ENCODE measurements at places on chromosomes 13 and 19.

DNA sequence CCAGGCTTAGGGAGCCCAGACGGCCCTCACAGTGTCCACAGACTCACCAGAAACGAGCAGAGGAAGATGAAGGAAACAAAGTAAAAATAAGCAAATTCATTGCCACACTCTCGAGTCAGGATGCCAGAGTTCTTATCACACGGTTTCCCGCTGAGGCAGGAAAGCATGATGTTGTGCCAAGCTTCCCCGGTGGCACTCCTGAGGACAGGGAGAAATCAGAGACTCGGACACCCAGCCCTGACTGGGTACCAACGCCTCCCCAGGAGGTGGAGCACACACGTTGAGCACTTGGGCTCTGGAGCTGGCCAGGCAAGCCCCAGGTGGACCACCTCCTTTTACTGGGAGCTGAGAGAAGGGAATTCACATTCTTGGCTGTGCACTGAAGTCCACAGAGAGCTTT lies 81.5 kb downstream of the IER2 start:
- ATAC-seq, result no peak

DNA sequence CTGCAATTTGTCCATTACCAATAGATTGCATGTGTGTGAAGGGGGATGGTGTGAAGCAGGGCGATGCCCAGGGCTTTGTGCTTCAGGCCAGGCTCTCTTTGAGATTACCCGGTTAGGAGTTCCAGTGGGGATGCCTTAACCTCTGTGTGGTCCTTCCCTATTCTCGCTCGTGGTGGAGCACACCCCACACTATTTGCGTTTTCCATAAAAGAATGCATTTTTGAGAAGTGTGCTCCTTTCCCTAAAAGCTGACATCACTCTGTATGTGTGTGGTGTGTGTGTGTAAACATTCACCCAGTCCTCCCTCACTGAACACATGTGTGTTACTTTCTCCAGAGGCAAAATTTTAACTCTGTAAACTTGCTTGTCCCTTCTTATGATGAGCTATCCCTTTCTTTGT lies 308.3 kb downstream of the SLC7A1 start:
- ATAC-seq, result no peak

- ATAC-seq, result no peak
Observed at GRCh38 chr13:26837997-26838396, 77.4 kb upstream of the GPR12 start.

DNA sequence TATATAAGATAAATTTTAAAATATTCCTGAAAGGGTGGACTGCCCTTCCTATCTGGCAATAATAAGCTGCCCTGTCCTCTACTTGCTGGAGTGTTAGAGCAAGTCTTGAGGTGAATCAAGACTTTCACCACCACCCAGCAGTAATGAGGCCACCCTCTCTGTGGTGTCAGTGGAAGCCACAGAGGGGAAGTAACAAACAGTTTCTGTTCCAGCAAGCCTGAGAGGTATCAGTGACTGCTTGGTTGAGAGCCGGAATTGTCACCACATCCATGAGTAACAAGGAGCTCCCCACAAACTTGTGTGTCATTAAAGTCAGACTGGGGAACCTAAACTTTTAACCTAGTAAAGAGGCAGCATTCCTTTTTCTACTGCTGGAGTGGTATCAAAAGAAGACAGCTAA lies 532.7 kb upstream of the SPRY2 start:
- peak; percentile 85 for ATAC-seq

DNA sequence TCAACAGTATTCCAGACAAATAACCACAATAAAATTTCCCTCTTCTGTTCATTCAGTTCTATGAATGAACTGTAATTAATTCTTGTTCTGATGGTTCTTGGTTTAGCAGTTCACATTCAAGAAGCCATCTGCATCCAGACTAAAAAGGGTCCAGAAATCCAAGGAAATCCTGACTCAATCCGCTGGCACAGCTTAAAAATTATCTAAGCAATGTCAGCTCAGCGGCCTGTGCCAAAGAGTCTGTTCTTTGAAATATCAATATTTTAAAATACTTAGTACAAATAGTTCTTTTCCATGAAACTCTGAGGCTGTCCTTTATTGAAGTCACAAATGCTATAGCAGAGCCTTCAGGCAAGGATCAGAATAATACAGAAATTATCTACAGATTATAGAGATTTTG lies 57.2 kb downstream of the DHRS12 start:
- ATAC-seq, result no peak

DNA sequence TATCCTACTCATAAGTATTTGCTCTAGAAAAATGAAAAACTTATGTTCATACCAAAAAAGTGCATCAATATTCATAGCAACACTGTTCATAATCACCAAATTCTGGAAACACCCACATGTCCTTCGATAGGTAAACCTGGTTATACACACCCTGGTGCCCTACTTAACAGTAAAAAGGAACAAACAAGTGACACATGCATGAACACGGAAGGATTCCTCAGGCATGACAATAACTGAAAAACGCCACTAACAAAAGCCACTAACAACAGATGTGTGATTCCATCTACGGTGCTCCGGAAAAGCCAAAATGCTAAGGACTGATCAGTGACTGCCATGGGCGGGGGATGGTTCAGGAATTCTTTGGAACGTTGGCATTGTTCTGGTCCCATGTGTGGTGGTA lies 65.5 kb downstream of the STK24 start:
- peak; percentile 61 for ATAC-seq

DNA sequence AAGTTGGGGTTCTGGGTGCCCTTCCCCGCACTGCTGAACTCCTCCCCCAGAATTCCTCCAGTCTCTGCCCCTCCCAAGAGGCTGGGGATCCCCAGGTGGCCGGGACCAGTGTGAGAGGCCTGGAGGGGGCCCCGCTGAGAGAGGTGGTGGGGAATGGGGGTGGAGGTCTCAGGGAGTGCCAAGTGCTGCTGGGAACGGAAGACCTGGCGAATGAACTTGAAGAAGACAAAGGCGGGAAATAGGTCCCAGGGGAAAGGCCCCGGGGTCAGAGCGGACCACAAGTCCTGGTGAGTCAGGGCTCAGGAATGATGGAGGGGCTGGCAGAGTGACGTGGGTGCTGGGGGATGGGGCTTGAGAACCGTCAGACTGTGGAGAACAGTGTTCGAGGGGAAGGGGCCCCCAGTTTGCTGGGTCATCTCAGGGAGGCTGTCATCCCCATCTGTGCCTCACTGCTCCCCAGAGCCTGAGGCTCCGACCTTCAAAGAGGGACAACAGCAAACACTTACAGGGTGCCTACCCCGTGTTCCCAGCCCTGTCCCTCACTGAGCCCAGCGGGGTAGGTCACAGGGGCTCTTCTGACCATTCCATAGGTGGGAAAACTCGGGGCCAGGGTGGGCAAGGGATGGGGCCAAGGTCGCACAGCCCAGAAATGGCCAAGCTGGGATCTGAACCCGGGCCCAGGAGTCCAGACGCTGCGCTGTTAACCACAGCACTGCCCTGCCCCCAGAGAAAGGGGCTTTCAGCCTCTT lies 16.0 kb upstream of the SEMA6B start:
- ATAC-seq, result no peak

- peak; percentile 82 for ATAC-seq
Observed at GRCh38 chr19:6802336-6803035, 30.0 kb downstream of the VAV1 start.

Measured in stimulated activated memory B cell treated with anti-CD40 and anti-IgM and Interleukin-4, amounts not matched to agents 10 μg/mL and 1 μg/mL and 100 μg/mL, for 72 hours (primary cell).